PC-3 (cell line): ENCODE measurements at places on chromosomes 1 and 21. TPM values are rescaled to one million over a fixed set of nuclear protein-coding genes. Genes with fewer than 3 reads are reported as not detected.

Gene S100A8
- total RNA-seq = 0.29 TPM in 1 of 2 replicates, not detected in the other

DNA sequence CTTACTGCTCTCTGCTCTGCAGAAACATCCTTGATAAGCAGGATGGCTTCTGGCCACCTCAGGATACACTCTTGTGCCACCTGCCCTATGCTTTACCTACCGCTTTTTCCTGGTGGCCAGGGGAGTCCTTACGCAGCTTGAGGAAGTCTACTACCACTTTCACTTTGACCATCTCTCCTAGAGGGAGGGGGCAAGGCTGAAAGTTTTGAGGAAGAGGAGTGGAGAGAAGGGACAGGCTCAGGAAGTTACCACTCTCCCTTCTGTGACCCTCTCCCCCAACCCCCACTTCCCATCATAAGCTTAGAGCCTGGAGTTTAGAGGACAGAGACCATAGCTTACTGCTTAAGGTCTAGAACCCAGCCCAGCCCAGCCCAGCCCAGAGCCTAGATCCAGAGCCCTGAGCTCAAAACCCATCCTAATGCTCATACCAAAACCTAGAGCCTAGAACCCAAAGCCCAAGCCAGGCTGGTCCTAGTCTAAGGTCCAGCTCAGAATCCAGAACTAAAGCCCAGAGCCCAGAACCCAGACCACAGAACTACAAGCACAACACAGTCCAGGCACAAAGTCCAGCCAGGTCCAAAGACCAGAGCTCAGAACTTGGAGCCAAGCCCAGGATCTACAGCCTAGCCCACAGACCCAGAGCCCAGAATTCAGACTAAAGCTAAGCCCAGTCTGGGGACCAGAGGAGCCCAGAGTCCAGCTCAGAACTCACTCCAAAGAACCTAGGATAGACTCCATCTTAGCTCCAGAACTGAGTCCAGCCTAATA is 18.0 kb upstream of the MFSD2A start:
- H3K27me3 ChIP-seq = no peaks in the 10 kb centered on the region
- H3K27ac ChIP-seq = no peak overlapping the region
- H3K4me1 ChIP-seq = no peaks in the 10 kb centered on the region
- H3K36me3 ChIP-seq = no peaks in the 10 kb centered on the region
- H3K4me3 ChIP-seq = no peak overlapping the region

Gene OR2L13
- not detected in 2 replicates for total RNA-seq

GRCh38 chr21:35768187-35768586 is 292.1 kb downstream of the SETD4 start:
- H3K27me3 ChIP-seq = no peaks in the 10 kb centered on the region
- no peaks in the 10 kb centered on the region for H3K4me1 ChIP-seq
- no peak overlapping the region for H3K4me3 ChIP-seq
- no peak overlapping the region for H3K27ac ChIP-seq
- DNase-seq = no peak
- no peaks in the 10 kb centered on the region for H3K36me3 ChIP-seq

Gene MPL
- total RNA-seq = 0.35 TPM in 1 of 2 replicates, not detected in the other

DNA sequence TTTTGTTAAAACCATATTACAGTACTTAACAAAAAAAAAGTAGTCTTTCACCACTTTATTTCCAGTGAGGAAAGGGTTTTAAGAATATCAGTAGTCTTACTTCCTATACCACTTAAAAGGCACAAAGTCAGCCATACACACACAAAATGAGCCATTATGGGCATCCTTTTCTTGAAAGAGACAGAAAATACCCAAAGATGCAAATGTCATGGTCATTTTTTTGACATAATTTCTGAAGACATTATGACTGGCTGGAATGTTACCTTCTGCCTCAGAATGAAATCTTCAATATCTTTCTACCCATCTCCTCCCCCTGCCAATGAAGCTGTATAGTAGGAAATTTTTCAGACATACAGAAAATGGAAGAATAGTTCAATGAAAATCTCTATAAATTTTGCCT is 237.7 kb downstream of the SLC45A1 start:
- no peaks in the 10 kb centered on the region for H3K4me1 ChIP-seq
- no peaks in the 10 kb centered on the region for H3K36me3 ChIP-seq
- no peak for DNase-seq
- H3K27me3 ChIP-seq = no peaks in the 10 kb centered on the region
- no peak overlapping the region for H3K27ac ChIP-seq

Gene NCAM2
- total RNA-seq = 0.12 and 2.4 TPM in 2 replicates

DNA sequence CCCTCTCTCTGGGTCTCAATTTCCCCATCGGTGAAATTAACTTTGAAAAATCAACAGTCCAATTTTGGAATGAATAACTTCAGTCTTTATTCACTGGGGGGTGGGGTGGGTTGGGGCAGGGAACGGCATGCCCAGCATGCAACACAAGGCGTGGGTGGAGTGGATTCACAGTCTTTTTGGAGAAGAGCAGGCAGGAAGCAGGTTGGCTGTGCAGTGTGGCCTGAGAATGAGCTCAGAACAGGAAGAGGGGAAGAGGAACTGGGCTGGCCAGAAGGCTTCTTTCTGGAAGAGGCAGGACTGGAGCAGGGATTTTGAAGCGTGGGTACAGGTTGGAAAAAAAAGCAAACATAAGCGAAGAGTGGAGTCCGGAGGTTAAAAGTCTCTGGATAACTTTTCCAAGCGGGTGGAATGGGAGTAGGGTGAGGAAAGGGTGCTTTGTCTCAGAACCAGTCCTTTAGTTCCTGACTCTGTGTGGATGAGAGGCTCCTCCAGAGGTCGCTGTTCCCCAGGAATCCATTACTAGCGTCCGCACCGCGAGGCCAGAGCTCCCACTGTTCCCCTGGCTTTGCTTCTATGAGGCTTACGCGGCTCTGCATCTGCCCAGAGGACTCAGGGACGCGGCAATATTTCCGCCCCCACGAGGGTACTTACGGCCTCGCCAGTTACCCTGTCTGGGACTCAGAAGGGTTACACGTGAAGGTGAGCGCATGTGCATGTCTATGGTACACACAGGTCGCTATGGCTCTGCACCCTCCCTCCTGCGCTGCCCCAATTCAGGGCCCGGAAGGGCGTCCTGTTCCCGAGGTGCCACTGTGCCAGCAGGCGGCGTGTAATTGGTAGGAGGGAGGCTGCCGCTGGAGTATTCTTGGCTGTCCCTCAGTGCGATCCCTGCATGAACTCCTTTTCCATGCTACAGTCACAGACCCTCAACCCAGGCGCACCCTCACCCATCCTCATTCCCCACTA is 5.5 kb upstream of the FOXD2 start:
- H3K4me3 ChIP-seq = no peak overlapping the region
- H3K27me3 ChIP-seq = no peaks in the 10 kb centered on the region
- DNase-seq = peak; percentile 69
- no peak overlapping the region for H3K27ac ChIP-seq

DNA sequence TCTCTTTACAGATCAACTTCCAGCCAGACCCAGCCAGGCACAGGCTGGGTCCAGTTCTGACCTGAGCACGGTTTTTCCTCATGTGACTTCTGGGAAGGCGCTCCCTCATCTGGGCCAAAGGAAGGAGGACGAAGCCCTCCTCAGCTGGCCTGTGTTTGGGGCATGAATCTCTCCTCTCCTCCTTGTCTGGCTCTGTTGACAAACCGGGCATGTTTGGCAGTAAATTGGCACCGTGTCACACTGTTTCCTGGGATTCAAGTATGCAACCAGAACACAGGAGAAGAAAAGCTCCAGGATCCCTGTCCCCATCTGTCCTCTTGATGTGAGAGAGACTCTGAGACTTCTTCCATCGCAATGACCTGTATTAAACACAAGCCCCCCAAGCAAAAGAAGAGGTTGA is 18.3 kb downstream of the NECAP2 start:
- no peak overlapping the region for H3K27ac ChIP-seq
- H3K27me3 ChIP-seq = no peaks in the 10 kb centered on the region
- H3K4me1 ChIP-seq = no peaks in the 10 kb centered on the region
- DNase-seq = no peak

DNA sequence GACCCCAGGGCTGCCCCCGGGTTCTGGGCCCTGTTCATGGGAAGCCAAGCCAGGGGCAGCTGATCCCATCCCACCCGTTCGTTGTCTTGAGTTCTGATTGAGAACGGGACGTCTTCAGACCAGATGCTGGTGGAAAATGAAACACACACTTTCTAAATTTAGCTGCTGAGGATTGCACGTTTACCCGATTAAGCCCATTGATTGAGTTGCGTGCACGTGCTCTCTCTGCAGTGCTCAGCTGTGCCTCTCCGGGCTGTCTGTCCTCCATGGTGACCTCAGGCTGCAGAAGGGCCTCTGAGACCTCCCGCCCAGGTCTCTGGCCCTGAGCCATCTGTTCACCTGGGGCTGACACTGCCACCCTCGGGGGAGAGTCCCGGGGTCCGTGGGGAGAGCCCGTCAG is 27.0 kb upstream of the PEX10 start:
- no peaks in the 10 kb centered on the region for H3K36me3 ChIP-seq
- peaks cover 18% of the 10 kb centered on the region for H3K27me3 ChIP-seq
- DNase-seq = no peak
- H3K4me1 ChIP-seq = no peaks in the 10 kb centered on the region
- H3K4me3 ChIP-seq = no peak overlapping the region
- no peak overlapping the region for H3K27ac ChIP-seq

Gene LCE5A
- total RNA-seq = not detected in 2 replicates

Gene ECM1
- total RNA-seq = 2.3 and 3.7 TPM in 2 replicates

DNA sequence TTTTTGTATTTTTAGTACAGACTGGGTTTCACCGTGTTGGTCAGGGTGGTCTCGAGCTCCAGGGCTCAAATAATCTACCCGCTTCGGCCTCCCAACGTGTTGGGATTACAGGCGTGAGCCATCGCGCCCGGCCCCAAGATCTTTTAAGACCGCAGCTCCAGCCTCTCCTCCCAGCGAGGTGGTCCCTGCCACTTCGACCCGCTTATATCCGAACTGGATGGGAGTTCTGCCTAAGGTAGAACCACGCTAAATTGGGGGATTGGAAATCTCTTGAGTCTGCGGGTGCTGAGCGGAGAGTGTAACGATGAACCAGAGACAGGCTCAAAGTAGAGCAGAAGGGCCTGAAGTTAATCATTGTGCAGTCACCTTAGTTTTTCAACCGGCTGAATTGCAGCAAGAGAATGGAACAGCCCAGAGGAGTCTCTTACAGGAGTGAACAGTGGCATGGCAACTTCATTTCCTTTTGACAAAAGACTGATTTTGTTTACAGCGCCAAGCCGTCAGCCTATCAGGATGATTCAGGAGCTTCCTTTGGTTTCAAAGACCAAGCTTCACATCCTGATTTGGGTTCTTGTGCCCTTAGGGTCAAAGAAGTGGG is 726 bp upstream of the CYB5R1 start:
- H3K4me1 ChIP-seq = peaks cover 19% of the 10 kb centered on the region
- DNase-seq = no peak
- H3K36me3 ChIP-seq = peaks cover 13% of the 10 kb centered on the region; the same call in 1 of the 2 replicates
- no peak overlapping the region for H3K27ac ChIP-seq
- peak overlapping the region; percentile 75 for H3K4me3 ChIP-seq

Gene SLAMF1
- total RNA-seq = not detected in 2 replicates

Gene BGLAP
- total RNA-seq = 0.35 and 2.5 TPM in 2 replicates

DNA sequence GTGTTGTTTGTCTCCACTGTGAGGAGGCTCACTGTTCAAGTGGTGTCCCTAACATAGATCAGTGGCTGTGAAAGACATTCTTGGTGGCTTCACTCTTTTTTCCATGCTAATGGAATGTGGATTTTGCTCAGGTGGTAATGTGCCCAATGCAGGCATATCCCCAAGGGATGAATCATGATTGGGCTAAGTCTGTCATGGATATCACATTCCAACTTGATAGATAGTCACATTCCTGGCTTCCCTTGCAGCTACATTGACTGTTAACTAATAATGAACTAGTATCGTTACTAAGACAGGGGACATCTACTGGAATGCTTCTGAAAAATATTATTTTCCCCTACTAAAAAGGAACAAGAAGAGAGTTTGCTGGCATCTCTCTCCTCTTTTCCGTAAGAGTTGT is 86.3 kb upstream of the SOD1 start:
- H3K27me3 ChIP-seq = no peaks in the 10 kb centered on the region; the same call in 1 of the 2 replicates
- no peaks in the 10 kb centered on the region for H3K36me3 ChIP-seq
- DNase-seq = no peak
- no peaks in the 10 kb centered on the region for H3K4me1 ChIP-seq
- H3K27ac ChIP-seq = no peak overlapping the region

GRCh38 chr1:9346566-9346965 is 53.9 kb downstream of the SPSB1 start:
- no peaks in the 10 kb centered on the region for H3K36me3 ChIP-seq
- no peak for DNase-seq
- H3K4me1 ChIP-seq = peaks cover 21% of the 10 kb centered on the region
- H3K27me3 ChIP-seq = no peaks in the 10 kb centered on the region

Gene ATP13A2
- 48.4 and 51.9 TPM in 2 replicates for total RNA-seq

GRCh38 chr1:111222308-111223125 is 5.0 kb upstream of the CHI3L2 start:
- no peak overlapping the region for H3K27ac ChIP-seq
- peak; percentile 90 for DNase-seq
- peaks cover 25% of the 10 kb centered on the region for H3K4me1 ChIP-seq
- no peaks in the 10 kb centered on the region for H3K36me3 ChIP-seq
- no peak overlapping the region for H3K4me3 ChIP-seq

DNA sequence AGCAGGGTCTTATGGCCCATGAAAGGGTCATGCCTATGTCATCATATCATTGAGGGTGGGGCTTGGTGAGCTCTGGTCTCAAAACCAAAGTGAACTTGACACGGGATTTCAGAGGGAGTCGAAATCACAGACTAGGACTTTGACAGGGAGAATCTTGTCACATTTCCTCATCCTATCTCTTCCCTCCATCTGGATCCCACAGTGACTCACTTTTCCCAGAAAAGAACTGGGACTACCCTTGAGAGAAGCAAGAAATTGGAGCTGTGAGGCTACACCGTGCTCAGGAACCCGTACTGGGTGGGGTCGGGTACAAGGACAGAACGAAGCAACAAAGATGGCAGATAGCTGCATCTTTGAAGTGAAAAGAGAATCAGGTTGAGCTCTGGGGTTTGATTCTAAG is 69.5 kb downstream of the ZSCAN20 start:
- H3K36me3 ChIP-seq = no peaks in the 10 kb centered on the region
- H3K4me3 ChIP-seq = no peak overlapping the region
- DNase-seq = no peak

DNA sequence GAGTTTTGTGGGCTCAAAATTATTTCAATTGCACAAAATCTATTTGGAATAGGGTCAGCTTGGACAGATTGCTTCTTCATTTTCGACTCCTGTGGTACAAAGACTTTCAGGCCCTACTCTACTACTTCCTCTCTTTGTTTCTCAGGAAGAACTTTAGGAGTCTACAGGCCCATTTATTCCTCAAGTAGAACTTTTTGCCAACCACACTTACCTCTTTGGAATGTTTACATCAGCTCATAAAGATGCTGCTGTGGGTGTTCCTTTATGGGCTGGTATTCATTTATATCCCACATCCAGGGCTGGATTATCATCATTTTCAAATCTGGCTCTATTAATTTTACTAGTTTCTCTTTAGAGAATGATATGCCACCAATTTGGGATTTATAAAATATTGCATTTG is 46.3 kb upstream of the TNFSF18 start:
- H3K27ac ChIP-seq = no peak overlapping the region
- peaks cover 26% of the 10 kb centered on the region for H3K4me1 ChIP-seq
- DNase-seq = peak; percentile 82
- no peaks in the 10 kb centered on the region for H3K27me3 ChIP-seq

Gene PPIAL4G
- total RNA-seq = not detected in 2 replicates

- no peak for DNase-seq
- H3K4me1 ChIP-seq = peaks cover 4% of the 10 kb centered on the region; the same call in 1 of the 2 replicates
- H3K27me3 ChIP-seq = no peaks in the 10 kb centered on the region
- H3K27ac ChIP-seq = no peak overlapping the region
- H3K4me3 ChIP-seq = no peak overlapping the region
- H3K36me3 ChIP-seq = no peaks in the 10 kb centered on the region
These were observed 68.3 kb downstream of the PRRX1 start for GRCh38 chr1:170732252-170732588.

GRCh38 chr1:217881131-217881543 is 250.0 kb downstream of the SPATA17 start:
- H3K27me3 ChIP-seq = no peaks in the 10 kb centered on the region
- no peak overlapping the region for H3K4me3 ChIP-seq
- DNase-seq = peak; percentile 33
- H3K27ac ChIP-seq = no peak overlapping the region

Gene DISP1
- 0.63 and 1.3 TPM in 2 replicates for total RNA-seq

Gene SNX7
- 36.5 and 43.3 TPM in 2 replicates for total RNA-seq

Gene PTPN14
- 12.6 and 17.1 TPM in 2 replicates for total RNA-seq
